ENCODE measurements at places on chromosomes 4 and X.

DNA sequence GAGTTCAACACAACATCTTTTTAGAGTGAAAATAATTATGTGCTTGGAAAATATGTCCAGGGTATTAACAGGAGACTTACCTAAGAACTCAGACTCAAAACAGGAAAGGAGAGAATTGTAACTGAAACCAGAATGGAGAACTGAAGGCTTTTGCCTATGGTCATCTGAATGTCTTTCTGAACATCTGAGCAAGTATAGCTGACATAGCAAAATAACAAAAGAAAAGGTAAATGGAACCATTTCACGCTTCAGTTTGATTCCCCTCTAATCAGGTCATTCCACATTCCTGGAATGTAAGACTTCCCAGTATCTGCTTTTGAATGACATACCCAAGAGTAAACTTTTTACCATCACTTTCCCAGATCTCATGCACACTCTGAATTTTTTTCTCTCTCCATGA, 500.4 kb upstream of the HS3ST1 start:
- DNase-seq: no peak

DNA sequence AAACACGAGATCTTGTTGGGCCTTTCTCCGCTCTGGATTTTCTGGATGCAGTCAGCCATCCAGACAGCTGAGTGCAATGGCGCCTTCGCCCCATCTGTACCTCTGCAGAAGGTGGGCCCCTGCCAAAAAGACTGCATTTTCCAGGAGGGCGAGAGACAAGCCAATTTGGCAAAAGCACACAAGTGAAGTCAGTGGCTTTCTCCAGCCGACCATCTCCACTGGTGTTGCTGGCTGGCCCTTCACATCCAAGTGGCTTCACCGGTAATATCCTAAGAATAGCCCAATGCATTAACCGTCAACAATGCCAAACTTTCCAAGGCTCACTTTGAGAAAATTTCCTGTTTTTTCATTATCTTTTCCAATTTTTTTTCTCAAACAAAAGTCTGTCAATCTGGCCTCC, 96.2 kb upstream of the MXRA5 start:
- DNase-seq: no peak

- no peak for DNase-seq
Observed at GRCh38 chr4:95020521-95020920, 262.8 kb downstream of the BMPR1B start.

DNA sequence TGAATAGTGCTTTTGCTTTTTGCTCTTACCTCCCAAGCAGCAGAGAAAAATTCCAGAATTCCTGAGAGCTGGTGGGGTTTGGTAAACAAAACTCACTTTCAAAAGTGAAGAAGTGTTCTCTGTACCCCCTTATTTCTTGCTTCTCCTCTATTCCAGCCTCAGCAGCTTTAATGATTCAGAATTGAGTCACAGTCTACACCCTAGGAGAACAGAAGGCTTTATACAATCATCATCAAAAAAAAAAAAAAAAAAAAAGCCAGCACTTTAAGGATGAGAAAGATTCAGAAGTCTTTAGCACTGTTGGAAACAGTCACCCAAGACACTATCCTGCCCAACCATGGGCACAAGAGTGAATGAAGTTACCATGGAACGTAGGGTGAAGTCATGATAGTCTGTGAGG, 1583.1 kb upstream of the PCDH10 start:
- DNase-seq: no peak

DNA sequence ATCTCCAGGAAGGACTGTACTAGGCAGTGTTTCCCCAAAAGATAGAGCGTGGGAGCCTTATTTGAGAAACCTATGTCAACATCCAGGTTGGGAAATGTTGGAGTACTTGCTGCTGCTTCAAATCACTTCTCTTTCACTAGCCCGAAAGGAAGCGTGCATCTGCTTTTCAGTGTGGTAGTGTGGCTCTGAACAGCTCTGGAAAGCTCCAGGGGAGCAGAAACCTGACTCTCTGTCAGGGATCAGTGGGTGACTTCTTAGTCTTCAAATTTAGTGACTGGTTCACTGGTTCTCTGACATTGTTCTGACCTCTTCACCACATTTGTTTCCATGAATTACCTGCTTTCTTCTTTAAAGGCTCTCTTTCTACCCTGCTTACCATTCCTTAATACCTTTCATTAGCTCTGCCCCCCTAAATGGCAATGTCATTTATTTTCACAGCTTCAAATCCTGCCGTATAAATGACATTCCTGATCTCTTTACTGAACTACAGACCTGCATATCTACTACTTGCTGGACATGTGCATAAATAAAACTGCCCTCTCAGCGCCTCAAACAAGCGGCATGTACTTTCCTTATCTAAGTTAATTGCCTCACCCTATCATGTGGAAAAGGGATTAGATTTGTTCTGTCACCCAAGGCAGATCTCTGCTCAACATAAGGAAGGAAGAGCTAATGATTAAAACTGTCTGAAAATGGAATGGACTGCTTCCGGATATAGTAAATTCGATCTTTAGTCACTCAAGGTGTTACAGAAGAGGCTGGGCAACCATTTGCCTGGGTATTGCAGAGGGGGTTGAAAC, 37.0 kb downstream of the DLG3 start:
- no peak for DNase-seq

DNA sequence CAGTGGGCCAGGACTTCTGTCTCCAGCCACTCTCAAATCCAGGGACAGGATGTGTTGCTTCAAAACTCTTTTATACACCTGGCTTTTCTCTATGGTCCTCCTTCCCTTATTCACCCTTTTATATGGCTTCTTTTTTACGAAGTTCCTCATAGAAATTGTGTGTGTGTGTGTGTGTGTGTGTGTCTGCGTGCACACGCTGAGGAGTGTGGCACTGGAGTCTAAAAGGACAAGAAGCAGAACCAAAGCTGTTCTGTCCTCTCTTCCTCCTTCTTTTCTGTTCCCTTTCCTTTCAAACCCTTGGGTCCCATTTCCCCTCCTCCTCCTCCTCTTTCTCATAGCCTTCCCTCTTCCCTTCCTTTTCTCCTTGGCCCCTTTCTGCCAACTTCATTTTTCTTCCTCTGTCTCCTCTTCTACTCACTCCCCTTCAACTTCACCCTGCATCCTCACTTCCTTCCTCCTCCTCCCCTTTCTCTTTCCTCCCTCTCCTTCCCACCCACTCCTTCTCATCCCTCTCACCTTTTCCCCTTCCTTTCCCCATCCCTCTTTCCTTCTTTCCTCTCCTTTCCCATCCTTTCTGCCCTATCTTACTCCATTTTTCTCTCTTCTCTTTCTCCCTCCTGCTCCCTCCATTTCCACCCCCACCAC, 360.5 kb downstream of the MID1IP1 start:
- DNase-seq: no peak

DNA sequence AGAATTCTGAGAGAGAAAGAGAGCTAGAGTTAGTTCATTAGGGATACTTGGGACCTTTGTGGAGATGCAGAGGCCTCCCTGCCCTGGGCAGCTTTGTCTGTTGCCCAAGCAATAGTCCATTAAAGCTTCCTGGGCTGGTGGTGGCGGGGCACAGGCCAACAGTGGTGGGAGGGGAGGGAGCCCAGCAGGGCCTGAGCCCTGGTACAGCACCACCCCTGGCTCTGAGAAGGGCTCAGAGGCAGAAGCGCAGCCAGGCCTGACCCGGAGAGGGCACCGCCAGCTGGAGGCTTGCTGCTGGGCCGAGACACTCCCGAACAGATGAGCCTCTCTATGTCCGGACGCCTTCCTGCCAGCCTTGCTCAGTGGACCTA, 65.3 kb downstream of the EFNB1 start:
- no peak for DNase-seq

DNA sequence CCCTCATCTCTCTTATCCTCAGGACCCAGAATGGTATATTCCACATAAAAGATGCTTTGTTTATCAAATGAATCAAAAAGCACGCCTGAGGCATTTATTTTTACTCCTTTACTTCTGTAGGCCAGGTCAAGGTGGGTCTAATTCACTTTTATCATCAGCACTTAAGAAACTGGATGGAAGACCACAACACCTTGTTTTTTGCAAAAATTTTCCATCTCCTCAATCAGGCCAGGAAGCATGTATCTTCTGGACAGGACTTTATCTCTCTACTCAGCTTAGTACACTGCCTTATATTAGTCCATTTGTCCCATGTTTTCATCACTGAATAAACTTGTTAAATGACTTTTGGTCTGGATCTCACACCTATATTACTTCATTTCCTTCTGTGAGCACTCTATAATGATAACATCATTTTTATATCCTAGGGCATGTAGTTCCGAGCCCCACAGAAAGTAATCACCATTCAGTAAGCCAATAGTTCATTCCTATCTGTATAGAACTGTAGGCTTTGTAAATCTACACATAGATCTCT, 260.5 kb downstream of the CHIC1 start:
- no peak for DNase-seq

DNA sequence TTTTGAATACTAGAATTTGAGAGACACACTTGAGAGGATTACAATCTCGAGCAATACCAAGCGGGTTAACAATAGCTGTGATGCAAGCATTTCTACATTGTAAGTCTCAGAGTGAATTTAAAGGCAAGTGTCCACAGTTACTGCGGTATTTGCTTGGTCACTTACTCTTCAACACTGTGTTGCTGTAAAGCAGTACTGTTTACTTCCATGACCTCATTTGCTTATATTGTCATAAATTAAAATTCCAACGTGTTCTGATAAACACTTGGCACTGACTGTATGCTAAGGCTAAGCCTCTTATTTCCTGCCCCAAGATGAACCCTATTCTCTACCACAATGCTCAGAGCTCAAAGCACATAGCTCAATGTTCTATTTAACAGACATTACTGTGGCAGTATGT, 11.1 kb downstream of the EXOC1L start:
- no peak for DNase-seq

GRCh38 chrX:119685225-119686066, 7.5 kb downstream of the SEPTIN6 start:
- DNase-seq: no peak

DNA sequence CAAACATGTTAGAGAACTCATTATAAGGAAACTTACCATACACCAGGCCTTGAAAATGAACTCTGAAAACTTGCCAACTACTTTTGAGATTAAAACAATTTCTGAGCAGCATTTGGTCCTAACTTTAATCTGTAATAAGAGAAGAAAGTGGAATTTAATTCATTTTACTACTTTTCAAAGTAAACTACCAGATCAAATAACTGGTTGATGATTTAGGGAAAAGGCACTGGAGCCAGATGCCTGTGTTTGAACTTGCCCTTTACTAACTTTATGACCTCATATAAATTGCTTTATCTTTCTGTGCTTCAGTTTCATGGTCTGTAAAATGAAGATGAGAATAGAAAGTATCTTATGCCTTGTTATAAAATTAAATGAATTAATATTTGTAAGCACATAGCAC, 159.9 kb upstream of the PCDH18 start:
- DNase-seq: no peak

- no peak for DNase-seq
Observed at GRCh38 chrX:65697211-65697641, 29.8 kb downstream of the MSN start.

- no peak for DNase-seq
Observed at GRCh38 chr4:14906805-14907204, 95.5 kb upstream of the CPEB2 start.

DNA sequence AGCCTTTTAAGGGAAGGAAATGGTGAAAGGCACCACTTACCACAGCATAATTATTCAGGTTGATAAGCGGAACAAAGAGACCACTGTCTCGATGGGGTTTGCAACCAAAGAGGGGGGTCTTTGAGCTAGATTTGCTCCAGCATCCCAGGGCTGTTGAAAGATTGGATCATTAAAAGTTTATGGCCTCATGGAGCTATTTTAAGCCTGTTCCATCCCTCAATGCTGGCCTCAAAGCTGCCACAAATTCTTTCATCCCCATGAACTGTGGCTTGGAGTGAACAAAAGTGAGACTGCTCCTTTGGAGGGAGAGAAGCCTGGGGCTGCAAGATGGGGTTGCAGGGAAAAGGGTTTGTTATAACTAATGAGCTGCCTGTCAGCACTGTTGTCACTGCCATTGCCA, 209.8 kb downstream of the RTL9 start:
- no peak for DNase-seq

- no peak for DNase-seq
Observed at GRCh38 chr4:66275411-66276038, 605.2 kb upstream of the EPHA5 start.

- no peak for DNase-seq
Observed at GRCh38 chr4:105957680-105958079, 62.4 kb downstream of the NPNT start.

- no peak for DNase-seq
Observed at GRCh38 chr4:164571593-164572390, 182.1 kb upstream of the SMIM31 start.

- DNase-seq: no peak
Observed at GRCh38 chrX:86295293-86295692, 147.0 kb downstream of the DACH2 start.

- no peak for DNase-seq
Observed at GRCh38 chr4:116015062-116015461, 901.6 kb upstream of the NDST4 start.

DNA sequence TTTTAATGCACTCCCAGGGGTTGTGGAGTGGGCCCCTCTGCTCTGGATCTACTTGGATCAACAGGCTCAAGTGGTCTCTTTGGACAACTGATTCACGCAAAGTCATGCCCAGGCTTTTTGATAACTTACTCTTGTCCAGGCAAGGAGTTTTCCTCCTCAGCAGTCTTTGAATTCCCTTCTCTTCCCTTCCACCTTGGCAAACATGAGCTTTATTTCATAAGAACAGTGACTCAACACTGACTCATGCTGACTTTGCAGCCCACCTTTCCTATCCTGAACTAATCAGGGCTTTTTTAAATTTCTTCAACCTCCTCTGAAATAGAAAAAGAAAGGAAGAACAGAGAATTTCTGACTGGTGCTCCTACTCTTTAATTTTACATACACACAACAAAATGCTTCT, 132.1 kb upstream of the LDB2 start:
- no peak for DNase-seq

DNA sequence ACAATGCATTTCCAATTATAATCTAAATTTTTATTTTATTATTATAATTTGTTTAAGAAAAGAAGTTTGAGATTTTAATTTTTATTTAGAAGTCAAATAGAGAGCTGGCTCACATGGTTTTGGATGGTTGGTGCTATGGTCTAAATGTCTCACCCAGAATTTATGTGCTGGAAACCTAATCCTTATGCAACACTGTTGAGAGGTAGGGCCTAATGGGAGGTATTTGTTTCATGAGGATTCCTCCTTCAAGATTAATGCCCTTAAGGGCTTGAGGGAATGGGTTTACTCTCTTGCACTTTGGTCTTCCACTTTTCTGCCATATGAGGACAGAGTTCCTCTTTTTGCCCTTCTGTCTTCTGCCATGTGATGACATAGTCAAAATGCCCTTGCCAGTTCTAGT, 960.5 kb upstream of the IGFBP7 start:
- DNase-seq: no peak
